ENCODE measurements at places on chromosomes 7 and 10.

GRCh38 chr7:36847946-36848345 lies 123.7 kb upstream of the AOAH start:
- no peak for DNase-seq

DNA sequence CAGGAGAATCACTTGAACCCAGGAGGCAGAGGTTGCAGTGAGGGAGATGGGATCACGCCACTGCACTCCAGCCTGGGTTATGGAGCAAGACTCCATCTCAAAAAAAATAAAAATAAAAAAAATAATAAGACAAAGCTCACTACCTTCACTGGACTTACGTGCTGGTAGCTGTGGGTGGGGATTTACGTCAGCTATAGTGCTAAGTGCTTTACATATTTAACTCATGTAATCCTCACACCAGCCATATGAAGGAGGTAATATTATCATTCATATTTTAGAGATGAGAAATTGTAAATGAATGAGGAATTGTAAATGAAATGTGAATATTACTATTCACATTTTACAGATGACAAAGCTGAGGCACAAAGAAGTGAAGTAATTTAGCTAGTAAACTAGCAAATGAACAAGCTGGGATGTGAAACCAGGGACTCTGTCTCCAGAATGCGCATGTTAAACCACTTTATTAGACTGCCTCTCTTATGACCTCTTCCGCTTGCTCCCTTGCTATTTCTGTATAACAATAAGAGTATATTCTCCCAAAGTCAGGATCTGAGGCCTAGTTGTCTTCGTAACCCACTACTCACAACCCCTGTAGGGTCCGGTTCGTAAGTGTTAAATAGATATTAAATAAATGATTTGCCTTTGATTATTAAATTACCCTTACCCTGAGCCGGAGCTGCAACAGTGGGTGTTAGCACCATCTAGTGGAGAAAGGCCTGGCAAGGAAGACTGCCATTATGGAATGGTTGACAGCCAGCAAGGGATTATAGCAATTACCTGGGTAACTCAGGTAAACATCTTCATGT lies 70.2 kb downstream of the HTR7 start:
- DNase-seq, result peak; percentile 18

GRCh38 chr7:29207162-29207801 lies 12.7 kb downstream of the CHN2 start:
- DNase-seq, result no peak

- no peak for DNase-seq
Observed at GRCh38 chr10:116810895-116811294, 38.4 kb upstream of the ENO4 start.

DNA sequence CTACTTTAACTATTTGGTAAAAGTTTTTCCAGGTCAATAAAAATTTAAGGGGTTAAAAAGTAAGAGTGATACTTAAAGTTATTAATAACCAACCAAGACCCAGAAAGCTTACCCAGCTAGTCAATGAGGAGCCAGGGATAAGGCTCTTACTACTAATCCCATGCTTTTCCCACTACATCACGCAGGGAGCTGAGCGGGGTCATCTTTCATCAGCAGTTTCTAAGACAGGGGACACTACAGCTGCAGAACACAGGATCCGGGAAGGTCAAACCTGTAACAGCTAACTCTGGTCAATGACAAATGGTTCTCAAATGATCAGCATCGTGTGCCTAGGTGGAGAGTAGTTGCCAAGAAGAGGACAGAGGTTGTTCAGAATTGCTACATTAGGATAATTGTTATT lies 65.1 kb downstream of the RSU1 start:
- no peak for DNase-seq

DNA sequence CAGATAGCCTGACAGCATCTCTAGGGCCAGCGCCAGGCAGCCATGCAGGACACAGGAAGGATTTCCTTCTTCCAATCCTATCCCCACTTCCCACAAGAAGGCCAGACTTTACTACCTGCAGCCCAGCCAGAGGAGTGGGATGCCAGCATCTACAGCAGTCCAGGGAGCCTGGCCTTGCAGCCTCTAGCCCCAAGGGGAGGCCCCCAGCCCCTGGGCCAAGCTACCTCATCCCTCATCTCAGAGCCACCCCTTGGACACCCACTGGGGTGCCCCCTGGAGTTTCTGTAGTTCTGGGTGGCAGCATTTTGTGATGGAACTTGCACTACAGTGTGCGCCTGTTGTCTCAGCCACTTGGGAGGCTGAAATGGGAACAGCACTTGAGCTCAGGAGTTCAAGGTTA lies 170.8 kb upstream of the PODXL start:
- no peak for DNase-seq

DNA sequence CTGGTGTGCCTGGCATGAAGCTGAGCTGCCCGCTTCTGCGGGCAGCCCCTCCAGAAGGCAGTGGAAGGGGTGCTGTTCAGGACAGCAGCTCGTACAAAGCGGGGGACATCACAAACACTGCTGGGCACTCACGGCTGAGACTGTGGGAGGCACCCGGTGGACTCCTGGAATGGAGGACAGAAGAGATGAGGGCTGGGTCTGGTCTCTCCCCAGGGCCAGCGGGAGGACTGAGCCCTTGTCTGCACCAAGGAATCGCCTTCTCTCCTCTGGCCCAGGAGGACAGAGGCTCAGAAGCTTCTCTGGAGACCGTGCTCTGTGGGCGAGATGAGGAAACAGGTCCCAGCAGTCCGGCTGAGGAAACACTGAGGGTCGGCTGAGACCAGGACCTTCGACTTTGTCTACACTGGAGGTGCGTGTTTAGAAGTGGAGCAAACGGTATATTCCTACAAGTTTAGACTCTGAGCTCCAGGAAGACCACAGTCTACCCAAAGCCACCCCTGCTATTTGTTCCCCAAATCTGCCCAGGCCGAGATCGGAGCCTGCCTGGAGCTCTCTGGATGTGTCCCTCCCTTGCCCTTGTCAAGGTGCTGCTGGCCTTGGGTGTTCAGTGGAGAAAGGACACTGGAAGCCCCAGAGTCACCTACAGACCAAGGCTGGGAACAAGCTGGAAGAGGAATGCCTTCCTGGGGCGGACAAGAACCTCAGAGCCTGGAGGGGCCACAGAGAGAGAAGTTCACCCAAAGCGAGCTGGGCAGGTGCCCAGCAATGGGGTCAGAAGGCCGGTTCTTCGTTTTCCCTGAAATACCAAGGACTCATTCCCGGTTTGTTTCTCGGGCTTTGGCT lies 12.9 kb upstream of the INPP5A start:
- no peak for DNase-seq

DNA sequence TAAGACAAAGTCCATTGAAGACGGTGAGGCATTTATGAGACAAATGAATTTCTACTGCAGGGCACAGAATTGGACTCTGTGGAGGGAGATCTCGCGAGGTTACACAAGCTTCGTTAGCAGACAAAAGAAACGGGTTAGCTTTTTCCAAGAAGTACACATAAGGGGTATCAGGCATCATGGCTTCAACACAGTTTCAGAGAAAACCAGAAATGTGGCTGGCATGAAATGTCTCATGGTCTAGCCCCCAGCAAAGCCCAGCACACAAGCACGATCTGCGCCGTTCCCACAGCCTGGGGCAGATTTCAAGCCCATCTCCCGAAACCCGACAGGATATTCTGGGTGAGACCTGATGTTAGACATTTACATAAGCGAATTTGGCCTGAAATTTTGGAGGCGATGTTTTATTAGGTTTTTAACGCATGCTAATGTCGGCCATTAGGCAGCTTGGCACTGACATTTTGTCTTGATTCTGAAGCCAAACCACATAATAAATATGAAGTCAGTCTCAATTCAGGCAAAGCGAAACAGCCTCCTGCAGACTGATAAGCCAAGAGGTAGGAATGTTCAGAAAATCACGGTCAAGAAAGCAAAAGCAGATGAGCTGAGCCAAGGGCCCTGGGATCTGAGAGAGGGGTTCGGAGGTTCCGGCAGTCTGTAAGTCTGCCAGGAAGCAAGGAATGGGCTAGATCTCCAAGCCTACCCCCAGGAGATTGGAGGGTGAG lies 240.5 kb downstream of the PRPF18 start:
- no peak for DNase-seq

DNA sequence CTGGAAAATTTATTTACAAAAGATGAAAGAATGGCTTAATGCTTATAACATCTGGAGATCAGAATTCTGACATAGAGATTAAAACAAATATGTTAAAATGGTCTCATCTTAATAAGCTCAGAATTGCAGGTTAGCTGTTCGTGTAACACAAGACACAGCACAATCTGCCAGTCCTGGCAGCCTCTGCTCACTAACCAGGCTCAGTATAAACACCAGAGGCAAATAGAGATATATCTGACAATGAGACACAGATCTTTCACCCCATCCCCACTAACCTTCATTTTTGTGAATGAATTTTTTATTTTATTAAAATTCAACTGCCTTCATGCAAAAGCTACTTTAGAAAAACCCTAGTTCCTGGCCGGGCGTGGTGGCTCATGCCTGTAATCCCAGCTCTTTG lies 51.8 kb downstream of the RELN start:
- no peak for DNase-seq

Data from Panc1 (cell line).